ENCODE measurements at places on chromosomes 1 and 21. TPM values are rescaled to one million over a fixed set of nuclear protein-coding genes. Genes with fewer than 3 reads are reported as not detected.

DNA sequence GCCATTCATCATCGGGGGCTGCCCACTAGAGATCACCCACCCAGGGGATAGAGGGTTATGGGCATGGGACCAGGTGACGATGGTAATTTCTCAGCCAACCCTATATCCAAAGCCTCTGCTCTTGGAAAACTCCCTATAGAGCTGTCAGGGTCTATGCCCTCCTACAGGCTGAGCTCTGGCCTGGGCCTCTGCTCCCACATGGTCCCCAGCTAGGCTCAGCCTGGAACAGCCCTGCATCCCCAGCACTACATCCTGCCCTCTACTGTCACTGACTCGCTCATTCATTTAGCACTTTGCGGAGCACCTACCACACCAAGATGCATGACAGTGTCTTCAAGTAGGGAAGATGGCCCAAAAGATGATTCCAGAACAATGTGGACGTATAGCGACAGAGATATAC lies 45.0 kb upstream of the EPS8L3 start:
- no peak for DNase-seq

Gene HOOK1
- total RNA-seq, result 35.1 TPM

DNA sequence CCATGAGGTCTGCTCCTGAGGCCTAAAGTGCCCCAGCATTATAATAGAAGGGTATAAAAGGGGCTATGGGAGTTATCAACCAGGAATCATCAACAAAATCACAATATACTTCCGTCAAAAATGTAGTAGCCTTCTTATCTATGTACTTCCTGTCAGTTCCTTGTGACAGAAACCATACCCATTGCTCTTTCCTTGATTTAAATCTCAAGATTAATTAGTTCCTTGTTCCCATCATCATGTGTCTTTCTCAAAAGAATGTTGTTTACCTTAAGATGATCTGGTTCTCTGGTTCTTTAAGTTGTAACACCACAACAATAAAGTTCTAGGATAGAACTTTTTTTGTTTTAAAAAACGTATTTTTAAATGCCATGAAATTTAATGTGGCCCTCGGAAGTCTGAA lies 833.3 kb downstream of the LTN1 start:
- no peak for DNase-seq

Gene TMIGD3
- total RNA-seq, result 2.9 TPM

Gene C1orf210
- 8.2 TPM for total RNA-seq

GRCh38 chr1:202991112-202991511 lies 16.1 kb upstream of the TMEM183A start:
- DNase-seq, result no peak

DNA sequence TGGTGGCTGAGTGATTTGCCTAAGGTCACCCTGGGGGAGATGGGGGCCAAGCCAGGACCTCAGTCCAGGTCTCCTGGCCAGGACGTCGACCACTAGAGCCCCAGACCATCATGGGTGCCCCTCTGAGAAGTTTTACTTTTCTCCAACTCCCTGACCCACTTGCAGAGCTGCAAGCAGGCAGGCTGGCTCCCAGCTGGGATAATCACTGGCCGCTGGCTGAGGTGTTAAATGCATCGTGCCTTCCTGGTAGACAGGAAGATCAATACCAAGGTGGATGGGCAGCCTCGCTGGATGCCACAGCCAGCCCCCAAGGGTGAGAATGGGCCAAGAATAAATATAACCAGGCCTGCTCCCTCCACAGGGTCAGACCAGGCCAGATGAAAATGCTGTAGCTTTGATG lies 106.2 kb downstream of the EPHB2 start:
- DNase-seq, result no peak

GRCh38 chr1:235430991-235431390 lies 63.8 kb downstream of the TBCE start:
- DNase-seq, result no peak

- no peak for DNase-seq
These were observed 82.7 kb downstream of the NOS1AP start for GRCh38 chr1:162151900-162152829.

Gene GBP3
- 10.7 TPM for total RNA-seq

Gene NHLH1
- total RNA-seq, result not detected

Gene TRIM58
- total RNA-seq, result 6.5 TPM

Gene SPAG17
- 20.9 TPM for total RNA-seq

Gene OR2L3
- not detected for total RNA-seq

DNA sequence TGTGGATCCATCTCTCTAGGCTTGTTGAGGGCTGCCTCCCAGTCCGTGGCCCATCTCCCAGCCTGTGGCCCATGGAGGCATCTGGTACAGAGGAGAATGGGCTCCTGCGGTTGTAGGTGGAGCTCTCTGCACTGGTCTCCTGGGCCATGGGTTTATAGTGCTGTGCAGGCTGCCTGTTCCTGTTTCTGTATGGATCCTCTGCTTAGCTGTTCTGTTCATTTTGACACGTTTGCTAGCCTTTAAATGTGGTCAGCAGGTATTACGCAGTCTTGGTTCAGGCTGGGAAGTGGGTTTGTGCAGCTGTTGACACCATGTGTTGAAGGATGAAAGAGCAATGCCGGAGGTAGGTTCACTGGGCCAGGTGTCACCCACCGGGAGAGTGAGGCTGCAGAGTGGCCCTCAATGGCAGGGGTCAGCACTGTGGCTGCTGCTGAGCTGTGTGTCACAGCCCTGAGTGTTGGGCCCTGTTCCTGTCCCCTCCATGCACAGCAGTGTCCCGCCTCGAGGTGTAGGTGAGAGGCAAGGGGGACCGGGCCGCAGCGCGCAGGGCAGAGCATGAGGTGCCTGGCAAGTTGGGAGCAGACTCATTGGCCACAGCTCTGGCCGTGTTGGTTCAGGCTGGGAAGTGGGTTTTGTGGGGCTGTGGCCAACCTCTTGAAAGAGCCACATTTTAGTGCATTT lies 39.0 kb downstream of the SNAP47 start:
- DNase-seq, result no peak

DNA sequence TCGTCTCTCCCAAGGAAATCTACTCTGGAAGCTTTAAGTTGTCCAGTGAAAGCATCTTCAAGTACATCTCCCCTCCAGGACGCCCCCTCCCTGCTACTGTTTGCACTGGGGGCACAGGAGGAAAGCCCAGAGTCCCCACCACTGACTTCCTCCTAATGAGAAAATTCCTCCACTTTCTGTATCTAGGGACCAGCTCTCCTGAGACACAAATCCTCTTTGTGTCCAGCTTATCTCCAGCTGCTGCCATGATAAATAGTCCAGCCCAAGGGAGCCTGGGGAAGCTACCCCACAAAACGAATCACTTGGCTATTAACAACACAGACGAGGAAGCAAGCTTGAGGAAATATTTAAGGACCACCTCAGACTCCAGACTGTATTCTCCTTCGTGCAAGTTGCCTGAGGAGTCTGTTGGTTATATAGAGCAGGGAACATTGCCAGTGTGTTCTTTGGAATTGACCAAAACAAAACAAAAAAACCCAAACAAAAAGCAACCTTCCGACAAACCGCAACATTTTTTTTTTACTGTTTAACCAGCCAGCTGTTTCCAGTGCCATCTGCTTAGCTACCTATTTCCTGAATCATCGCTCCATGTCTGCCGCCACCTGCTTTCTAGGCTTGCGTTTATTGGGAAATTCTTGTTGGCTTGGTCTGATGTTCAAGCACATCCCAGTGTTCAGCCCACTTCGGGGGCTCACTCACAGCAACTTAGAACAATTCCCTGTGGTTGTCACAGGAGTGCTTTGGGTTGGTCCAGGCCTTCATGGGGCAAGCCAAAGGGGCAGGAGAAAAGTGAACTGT lies 7.7 kb downstream of the C1orf226 start:
- DNase-seq, result no peak

DNA sequence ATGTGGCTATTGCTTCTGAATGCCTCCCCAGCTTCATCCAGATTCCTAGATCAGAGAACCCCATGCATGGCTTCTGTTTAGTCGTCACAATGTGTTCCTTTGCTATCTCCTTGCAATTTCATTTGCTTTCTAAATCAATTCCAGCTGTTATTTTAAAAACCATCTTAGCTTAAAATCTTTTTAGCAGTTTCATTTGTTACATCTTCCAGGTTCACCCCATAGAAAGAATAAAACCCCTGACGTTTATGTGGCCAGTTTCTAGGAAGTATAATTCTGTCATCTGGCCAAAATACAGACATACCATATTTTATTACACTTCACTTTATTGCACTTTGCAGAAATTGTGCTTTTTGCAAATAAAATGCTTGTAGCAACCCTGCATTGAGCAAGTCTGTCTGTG lies 278.4 kb downstream of the PTPRC start:
- no peak for DNase-seq

DNA sequence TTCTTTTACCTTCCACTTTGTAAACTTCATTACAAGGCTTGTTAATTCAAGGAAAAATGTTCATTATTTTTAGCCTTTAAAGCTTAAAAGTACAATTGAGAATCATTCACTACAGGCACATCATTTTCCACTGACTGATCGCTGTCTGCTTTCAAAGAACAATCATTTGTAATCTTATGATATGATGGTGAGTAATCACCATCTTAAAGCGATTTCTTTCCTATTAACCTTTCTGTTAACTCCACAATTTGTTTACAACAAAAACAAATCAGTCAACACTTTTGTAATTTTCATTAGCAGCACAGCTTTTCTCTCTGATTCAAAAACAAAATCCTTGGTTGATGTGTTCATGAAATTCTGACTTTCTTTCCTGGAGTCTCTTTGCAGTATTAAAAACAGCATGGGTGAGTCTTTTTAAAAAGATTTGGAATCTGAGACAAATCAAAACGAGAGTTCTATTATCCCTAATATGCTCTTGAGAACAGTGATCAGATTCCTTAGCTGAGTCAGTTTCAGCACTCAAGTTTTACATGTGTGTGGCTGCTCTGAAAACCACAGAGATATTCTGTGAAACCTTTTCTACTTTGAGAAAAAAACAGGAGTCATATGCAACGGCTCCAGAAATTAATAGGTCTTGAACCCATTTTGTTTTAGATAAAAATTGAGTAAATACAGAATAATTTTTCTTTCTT lies 145.8 kb upstream of the TMPRSS15 start:
- DNase-seq, result no peak

Gene IGSF3
- 54.3 TPM for total RNA-seq

Gene BARHL2
- total RNA-seq, result not detected

DNA sequence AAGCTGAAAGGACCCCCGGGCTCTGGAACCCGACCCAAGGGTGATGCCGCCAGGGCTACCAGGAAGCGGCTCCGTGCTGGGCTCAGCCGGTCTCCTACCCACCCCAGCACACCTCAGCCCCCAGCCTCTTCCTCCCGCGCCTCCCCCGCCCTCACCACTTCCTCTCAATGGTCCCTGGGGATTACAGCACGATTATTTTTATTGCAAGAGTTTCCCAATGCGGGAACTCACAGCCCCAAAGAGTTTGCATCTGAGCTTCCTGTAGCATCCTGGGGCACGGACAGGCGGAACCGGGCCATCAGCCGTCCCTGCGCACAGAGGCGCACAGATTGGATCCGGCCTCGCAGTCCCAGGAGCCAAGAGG lies 8.7 kb upstream of the SLX9 start:
- no peak for DNase-seq

Gene PCAT6
- 1.2 TPM for total RNA-seq

DNA sequence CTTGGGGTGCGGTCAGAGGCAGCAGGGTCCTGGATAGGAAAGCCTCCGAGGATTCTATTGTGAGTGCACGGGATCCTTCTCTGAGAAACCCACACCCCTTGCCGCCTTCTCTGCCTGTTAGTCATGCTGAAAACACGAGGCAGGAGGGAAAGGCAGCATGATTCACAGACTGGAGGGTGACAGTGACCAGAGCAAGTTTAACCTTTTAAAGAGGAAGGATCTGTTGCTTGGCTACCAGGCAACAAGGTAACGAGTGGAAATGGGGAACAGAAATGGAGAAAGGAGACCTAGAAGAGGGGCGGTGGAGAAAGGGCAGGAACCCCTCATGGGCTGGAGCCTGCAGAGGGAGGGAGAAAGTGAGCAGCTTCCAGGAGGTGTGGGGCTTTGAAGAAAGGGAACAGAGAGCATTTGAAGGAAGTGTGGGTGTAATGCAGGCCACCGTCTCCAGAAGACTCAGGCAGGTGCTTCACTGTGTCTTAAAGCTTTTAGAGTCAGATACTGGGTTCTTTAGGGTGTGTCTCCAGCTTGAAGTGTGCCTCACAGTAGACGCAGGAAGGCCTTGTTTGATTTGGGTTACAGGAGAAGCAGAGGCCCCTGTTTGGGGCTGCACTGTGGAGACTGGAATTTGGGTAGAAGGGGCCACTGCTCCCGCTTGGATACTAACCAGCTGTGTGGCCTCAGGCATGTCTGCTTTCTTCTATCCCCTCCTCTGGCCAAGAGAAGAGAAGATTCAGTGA lies 19.1 kb downstream of the OPTC start:
- DNase-seq, result no peak

Gene C4BPA
- total RNA-seq, result not detected

DNA sequence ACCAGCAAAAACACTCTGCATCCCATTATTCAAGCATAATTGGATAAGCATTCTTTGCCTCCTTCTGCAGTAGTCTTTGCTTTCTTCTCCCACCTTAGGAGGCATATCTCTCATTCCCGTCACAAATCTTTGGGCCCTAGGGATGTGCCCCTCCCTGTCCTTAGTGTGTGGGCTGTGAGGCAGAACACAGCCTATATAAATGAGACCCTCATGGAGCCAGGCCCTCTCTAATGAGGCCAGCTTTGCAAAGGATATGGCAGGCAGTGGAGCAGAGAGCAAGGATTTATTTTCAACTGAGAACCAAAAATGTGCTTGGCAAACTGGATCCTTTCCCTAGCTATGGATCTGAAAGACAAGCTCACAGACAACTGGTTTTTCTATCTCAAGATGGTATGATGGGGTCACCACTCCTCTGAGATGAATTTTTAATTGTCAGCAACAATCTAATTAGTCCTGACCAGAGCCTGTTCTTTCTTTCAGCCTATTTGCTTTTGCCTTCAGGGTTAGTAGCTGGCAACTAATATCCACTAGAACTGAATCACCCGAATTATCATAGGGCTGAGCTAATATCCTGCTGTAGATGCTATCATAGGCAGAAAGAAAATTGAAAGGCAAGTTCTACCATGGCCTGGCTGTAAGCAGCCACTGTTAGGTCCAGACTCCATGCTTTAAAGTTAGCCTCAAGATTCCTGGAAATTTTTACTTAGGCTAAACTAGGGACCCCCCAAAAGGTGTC lies 134.2 kb downstream of the SYT2 start:
- DNase-seq, result no peak

Gene S100A14
- 2,481 TPM for total RNA-seq

- no peak for DNase-seq
These were observed 170.1 kb downstream of the TRABD2B start for GRCh38 chr1:47827109-47827508.

DNA sequence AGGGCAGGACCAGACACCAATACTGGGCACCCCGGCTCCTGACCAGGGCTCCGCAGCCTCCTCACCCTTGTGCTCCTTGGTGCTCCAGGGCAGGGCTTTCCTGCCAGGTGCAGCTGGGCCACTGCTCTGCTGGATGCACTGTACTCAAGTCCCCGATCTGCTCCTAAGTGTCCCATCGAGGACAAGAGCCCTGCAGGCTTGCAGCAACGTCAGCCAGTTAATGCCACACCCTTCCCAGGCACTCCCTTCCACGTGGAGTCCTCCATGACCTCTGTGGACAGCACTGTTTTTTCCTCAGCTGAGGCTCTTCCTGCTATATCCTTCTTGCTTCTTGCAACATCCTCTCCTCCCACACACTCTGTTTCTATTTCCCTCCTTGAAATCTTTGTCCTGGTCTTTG lies 94.0 kb upstream of the NGF start:
- DNase-seq, result no peak

Data from esophagus squamous epithelium (tissue), 5 donors.